NCI-H1105 treated with DMSO at 0.1 percent for 48 hours (cell line): ENCODE measurements at places on chromosomes 4 and X.

GRCh38 chr4:52714597-52715254, 36.5 kb downstream of the ERVMER34-1 start:
- no peak for DNase-seq

- DNase-seq: no peak
Measured at GRCh38 chrX:109049903-109050302, 313.5 kb upstream of the IRS4 start.

GRCh38 chr4:134787315-134787714, 585.7 kb upstream of the PABPC4L start:
- DNase-seq: no peak

GRCh38 chr4:76654791-76655190, 219.8 kb downstream of the SHROOM3 start:
- DNase-seq: no peak

GRCh38 chr4:142925161-142925560, 79.1 kb upstream of the INPP4B start:
- no peak for DNase-seq

DNA sequence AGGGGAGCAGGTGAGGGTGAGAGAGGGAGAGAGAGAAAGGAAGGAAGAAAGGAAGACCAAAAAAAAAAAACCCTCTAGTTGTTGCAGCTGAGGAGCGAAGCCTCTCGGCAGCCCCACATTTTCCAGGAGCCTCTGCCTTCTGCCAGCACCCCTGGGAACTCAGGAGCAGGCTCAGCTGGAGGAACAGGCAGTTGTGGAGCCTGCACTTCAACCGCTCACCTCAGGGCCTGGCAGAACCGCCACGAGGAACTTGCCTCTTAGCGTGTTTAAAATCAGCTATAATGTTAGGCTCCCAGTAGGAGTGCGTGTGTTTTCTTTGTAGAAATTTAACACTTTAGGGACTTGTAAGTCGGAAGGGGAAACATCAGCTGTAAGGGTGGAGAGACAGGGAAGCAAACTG, 65.7 kb downstream of the SEL1L3 start:
- no peak for DNase-seq
